ENCODE measurements at places on chromosomes 3 and 15.
A peak's percentile ranks its signal among the peaks of the same experiment; 100 is the strongest.

GRCh38 chr3:132709761-132710160, 12.4 kb downstream of the NPHP3 start:
- DNase-seq: no peak

DNA sequence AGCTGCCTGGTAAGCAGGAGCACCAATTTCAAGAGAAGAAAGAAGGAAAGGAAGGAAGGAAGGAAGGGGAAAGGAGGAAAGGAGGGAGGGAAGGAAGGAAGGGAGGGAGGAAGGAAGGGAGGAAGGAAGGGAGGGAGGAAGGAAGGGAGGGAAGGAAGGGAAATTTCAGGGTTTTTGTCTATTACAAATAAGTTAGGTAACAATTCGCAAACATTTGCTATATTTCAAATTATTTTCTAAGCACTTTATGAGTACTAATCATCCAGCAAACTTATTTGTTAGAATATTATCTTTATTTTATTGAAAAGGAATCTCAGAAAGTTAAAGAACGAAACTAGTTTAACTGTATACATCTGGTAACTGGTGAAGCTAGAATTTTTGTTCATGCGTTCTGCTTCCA, 921.7 kb downstream of the TBL1XR1 start:
- DNase-seq: no peak

GRCh38 chr15:68391121-68391520, 40.8 kb downstream of the ITGA11 start:
- no peak for DNase-seq

DNA sequence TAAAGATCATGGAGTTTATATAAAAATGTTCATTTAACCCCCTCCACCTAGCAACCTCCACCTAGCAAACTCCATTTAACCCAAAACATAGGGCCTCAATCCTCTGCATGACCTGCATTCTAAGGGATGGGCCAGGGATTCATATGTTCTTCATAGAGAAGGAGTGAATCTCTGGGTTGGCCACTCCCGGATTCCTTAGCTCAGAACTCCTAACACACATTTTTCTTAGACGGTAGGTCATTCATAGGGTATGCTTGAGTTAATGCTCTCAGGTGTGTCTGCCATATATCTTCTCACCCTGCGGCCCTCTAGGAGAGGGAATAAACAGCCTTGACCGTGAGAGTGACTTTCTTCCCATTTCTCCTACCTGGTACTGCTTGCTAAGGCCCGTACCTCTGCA, 102.0 kb upstream of the IGSF10 start:
- no peak for DNase-seq

GRCh38 chr3:111603679-111604078, 8.5 kb upstream of the ZBED2 start:
- no peak for DNase-seq

- no peak for DNase-seq
Measured at GRCh38 chr3:37751967-37752648, 109.6 kb upstream of the CTDSPL start.

DNA sequence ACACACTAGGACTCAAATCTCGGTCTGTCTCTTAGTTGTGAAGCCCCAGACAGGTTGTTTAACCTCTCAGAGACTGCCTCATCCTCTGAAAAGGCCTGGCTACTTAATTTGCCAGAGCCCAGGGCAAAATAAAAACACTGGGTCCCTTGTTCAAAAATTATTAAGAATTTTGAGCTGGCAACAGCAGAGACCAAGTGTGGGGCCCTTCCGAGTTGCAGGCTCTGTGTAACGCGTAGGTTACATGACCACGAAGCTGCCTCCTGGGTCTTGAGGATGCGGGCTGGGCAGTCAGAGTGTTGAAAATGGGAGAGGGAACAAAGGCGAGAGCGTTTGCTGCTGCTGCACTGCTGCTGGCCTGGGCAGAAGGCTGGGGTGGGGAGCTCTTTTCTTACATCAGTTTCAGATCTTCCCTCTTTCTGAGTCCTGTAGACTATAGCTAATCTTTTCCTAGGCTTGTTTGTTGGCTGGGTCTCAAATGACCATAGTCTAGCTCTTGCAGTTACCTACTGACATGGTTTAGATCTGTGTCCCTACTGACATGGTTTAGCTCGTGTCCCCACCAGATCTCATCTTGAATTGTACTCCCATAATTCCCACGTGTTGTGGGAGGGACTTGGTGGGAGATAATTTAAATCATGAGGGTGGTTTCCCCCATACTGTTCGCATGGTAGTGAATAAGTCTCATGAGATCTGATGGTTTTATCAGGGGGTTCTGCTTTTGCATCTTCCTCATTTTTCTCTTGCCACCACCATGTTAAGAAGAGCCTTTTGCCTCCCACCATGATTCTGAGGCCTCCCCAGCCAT, 49.9 kb downstream of the CLEC3B start:
- no peak for DNase-seq

GRCh38 chr3:17602126-17602525, 140.3 kb downstream of the TBC1D5 start:
- no peak for DNase-seq

DNA sequence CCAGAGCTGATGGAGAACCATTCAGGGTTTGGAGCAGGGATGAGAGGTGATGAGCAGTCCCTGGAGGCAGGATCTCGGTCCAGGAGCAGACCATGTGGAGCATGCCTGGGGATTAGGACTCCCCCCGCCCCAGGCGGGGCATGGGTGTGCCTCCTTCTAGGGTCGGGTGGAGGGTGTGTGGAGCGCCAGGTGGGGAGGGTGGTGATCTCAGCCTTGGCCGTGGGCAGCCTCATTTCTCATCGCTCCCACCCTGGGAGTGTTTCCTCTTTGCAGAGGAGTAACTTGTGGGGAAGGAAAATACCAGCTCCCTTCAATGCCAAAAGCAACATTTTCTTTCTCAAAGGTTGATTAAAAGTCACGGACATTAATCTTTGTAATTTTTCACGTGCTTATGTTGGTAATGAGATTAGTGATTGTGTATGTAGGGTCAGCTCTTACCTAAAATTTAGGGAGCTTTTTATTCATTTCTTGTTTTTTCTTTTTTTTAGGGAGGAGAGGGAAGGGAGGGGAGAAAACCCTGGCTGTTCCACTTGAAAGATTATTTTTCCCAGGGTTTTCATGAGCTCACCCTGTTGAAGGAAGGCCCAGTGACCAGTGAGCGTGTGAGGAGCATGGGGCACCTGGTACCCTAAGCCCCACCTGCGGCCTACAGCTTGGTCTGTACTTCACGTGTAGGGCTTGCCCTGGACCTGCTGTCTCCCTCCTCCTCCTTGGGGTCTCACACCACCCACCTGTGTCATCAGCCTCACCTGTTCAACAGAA, 11.0 kb downstream of the FBLN2 start:
- no peak for DNase-seq

DNA sequence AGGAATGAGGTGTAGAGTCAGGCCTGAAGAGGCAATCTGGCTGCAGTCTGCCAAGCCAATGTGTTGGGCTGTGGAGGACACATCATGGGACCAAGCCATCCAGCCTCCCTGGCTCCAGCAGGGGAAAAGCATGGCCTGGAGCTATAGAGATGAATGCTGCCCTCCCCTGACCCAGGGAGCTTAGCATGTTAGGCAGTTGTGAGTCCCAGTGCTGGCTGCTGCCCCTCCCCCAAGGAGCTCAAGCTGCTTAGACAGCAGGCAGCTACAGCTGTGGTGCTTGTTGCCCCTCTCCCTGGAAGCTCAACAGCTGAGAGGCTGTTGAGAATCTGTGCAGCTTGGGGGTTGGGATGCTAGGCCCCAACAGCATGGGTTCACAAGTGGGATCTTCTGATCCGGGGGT, 85.6 kb upstream of the DNAJC19 start:
- DNase-seq: no peak

DNA sequence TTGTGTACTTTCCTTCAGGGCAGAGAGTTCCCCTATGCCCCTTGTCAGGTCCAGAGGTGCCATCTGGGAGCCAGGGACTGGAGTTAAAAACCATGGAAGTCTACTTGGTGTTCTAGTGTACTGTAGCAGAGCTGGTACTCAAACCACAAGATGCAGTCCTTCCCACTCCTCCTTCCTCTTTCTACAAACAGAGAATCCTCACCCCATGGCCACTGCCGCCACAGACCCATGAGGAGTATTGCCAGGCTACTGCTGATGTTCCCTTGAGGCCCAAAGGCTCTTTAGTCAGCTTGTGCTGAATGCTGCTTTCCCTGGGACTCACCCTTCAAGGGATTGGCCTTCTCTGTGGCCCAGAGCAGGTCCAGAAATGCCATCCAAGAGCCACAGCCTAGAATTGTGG, 229.2 kb upstream of the ZPLD1 start:
- DNase-seq: no peak

DNA sequence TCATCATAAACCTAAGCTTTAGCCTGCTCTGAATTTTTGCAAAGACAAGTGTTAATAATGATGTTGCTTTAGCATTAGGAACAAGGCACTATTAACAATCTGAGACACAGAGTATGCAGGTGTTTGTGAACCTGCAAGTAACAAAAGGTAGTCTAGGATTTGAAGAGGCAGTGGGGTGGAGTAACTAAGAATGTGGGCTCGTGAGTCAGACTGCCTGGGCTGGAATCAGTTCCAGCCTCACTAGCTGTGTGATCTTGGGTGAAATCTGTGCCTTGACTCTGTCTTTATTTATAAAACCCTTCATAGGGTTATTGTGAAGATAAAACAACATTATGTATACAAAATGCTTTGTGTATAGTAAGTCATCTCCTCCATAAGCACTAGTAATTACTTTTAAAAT, 610.6 kb upstream of the CFAP20DC start:
- DNase-seq: no peak

DNA sequence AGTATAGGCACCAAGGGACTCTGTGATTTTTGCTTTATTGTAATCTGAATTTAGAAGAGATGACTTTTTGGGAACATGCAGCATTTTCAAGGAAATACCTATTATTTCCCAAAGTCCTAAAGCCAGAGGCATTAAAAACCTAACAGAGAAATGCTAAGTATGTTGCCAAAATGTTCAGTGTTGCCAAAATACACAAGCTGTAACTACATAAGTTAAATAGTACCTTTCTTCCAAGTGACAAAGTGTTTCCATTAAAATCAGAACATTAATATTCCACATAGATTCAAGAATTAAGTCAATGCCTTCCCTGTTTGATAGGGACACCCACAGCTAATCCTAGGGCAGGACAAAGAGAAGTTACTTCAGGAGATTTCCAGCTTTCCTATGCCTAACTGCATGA, 42.0 kb downstream of the MKRN2 start:
- DNase-seq: no peak

DNA sequence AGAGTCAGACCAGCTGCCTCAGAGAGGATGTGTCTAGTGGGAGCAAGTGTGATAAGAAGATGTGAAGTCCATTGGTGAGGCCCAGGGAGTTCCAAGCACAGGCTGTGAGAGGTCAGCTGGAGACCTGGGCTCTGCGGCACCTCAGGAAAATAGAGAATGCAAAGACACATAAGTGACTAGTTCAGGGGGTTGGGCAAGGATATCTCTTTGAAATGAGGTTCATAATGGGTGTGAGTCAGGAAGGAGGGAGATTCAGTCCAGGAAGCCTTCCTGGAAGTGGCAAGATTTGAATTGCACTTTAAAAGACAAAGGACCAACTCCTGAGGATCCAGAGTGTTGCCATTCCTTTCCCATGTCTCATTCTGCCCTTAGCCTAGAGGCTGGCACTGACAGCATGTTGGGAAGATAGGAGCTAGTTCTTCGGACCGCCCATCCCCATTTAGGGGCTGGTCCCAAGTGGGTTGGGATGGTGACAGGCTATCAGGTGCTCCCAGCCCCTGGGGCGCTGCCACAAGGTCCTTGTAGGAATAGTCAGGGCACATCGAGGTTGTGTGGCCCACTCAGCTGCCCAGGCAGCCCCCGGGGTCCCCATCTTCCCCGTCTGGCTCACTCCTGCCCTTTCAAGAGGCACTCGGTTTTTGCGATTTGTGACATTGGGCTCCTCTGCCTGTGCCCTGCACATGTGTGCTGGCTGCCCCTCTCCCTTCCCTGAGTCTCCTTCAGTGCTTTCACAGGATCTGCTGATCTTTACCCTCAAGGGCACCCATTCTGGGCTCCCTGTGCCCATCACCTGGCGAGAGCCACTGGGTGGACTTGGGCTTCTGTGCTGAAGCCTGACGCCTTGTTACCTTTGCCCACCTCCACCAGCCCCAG, 23.7 kb downstream of the ESYT3 start:
- DNase-seq: no peak

- peak; percentile 9 for DNase-seq
Measured at GRCh38 chr3:188214442-188214841, 60.5 kb downstream of the LPP start.

- no peak for DNase-seq
Measured at GRCh38 chr15:60568301-60568742, 89.4 kb upstream of the ICE2 start.

GRCh38 chr3:13838421-13838820, 41.5 kb downstream of the WNT7A start:
- no peak for DNase-seq

- DNase-seq: no peak
Measured at GRCh38 chr3:122725106-122725505, 44.5 kb downstream of the PARP14 start.

DNA sequence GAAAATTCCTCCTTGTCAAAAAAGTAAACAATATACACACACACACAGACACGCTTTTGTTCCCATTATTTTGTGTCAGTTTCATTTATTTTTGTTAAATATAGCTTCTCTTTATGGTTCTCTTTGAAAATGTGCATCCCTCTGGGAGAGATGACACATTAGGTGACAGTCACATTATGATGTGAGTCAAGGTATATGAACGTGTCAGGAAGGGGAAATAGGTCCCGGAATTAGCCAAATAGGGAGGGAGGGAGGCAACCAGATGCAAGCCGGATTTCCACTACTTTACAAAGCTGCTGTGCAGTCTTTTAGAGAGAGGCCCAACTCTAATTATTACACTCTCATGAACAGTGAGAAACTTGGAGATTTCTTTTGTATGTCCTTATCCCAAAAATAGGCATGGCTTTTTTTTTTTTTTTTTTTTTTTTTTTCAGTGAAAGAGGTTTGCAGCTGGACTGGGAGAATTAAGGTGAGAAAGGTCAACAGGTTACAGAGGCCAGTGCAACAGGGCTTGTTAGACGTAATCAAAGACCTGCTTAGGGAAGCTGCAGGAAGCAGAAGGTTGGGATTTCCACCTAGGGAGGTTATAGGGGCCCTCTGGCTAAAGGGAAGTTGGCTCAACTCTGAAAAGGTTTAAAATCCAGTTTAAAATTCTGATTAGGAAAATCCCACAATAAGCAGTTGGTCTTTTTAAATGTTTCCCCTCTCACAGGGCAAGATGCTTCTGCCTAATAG, 240.5 kb upstream of the UBE2E1 start:
- DNase-seq: no peak

- no peak for DNase-seq
Measured at GRCh38 chr3:71254281-71255057, 329.1 kb downstream of the FOXP1 start.

GRCh38 chr15:100716456-100717085, 114.2 kb downstream of the ASB7 start:
- no peak for DNase-seq

GRCh38 chr3:128083396-128083795, 31.2 kb downstream of the SEC61A1 start:
- no peak for DNase-seq

GRCh38 chr3:34106379-34106778, 307.9 kb downstream of the PDCD6IP start:
- DNase-seq: no peak

GRCh38 chr3:15877813-15878212, 80.0 kb upstream of the ANKRD28 start:
- DNase-seq: no peak

GRCh38 chr15:81013396-81013929, 12.7 kb downstream of the TLNRD1 start:
- no peak for DNase-seq
